ENCODE measurements at places on chromosomes 6 and 20.

- no peak for DNase-seq
These were observed 523 bp upstream of the COX7A2 start for GRCh38 chr6:75244063-75244584.

GRCh38 chr6:53398247-53399026 lies 49.7 kb upstream of the ELOVL5 start:
- no peak for DNase-seq

GRCh38 chr20:49508435-49509199 lies 26.1 kb upstream of the KCNB1 start:
- DNase-seq: no peak

- DNase-seq: no peak
These were observed 480.2 kb upstream of the RNF217 start for GRCh38 chr6:124482071-124482491.

DNA sequence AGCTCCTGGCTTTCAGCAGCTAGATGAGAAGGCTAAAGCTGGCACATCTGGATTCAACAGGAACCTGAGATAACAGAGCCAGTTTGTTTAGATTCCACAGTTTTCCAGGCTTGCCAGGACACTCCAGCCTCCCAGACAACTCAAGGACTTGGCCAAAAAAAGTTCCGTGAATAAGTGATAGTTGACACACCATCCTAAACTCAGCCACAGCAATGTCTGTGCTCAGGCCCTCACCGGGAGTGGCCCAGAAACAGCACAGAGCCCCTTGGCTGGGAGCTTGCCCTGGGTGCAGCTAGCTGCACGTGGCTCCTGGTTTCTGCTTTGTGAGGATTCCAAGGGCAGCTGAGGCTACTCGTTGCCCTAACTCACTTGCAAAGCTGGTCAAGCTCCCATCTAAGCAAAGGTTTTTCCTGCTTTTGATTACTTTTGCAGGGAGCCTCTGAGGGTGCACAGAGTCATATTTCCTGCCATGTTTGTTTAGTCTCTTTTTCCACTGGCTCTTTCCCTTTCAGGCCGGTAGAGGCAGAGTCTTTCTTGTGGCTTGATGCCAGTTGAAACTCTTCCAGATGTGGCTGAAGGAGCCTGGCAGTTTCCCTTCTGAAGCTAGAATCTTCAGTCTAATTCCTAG lies 118.3 kb upstream of the ECI2 start:
- no peak for DNase-seq

GRCh38 chr6:106520711-106521401 lies 108.4 kb downstream of the RTN4IP1 start:
- DNase-seq: peak; percentile 85

GRCh38 chr6:105676857-105677256 lies 274.0 kb upstream of the PREP start:
- no peak for DNase-seq

- DNase-seq: no peak
These were observed 176.9 kb downstream of the DTNBP1 start for GRCh38 chr6:15485936-15486335.

DNA sequence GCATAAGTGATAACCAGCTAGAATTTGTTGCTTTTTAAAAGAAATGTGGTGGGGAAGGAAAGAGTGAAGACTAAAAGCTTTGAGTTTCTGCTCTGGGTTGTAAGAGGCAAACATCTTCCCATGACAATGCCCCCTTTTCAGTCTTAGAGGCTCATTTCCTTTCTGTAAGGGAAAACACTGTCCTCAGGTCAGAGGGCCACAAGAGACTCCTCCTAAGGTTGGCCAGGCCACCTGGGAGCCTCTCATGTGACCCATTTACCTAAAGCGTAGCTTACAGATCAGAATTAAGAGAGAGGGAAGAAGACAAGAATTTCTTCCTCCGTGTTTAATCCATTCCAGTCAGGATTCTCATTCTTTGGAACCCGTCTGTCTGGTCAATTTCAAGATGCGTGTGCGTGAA lies 220.4 kb upstream of the HEY2 start:
- no peak for DNase-seq

DNA sequence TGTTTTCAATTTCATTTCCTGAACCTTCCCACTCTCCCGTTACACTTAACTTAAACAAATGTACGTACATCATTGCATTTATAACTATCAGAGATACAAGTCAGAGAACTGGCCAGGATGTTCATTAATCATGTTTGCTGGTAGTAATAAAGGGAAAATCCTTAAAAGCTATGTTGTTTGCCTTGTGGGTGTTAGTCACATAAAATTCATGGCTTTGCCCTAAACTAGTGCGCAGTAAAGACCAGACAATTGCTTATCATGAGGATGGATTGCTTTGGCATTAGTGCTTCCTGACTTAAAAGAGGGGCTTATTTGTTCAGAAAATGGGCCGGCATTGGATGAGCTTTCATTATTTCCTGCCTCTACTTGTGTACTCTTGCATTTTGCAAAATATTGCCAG lies 1037.3 kb upstream of the FLRT3 start:
- no peak for DNase-seq

GRCh38 chr6:81762606-81763005 lies 10.1 kb upstream of the TENT5A start:
- no peak for DNase-seq

- no peak for DNase-seq
These were observed 14.2 kb downstream of the NHSL1 start for GRCh38 chr6:138485005-138485545.

- no peak for DNase-seq
These were observed 36.4 kb downstream of the CSNK2A1 start for GRCh38 chr20:507006-507758.

DNA sequence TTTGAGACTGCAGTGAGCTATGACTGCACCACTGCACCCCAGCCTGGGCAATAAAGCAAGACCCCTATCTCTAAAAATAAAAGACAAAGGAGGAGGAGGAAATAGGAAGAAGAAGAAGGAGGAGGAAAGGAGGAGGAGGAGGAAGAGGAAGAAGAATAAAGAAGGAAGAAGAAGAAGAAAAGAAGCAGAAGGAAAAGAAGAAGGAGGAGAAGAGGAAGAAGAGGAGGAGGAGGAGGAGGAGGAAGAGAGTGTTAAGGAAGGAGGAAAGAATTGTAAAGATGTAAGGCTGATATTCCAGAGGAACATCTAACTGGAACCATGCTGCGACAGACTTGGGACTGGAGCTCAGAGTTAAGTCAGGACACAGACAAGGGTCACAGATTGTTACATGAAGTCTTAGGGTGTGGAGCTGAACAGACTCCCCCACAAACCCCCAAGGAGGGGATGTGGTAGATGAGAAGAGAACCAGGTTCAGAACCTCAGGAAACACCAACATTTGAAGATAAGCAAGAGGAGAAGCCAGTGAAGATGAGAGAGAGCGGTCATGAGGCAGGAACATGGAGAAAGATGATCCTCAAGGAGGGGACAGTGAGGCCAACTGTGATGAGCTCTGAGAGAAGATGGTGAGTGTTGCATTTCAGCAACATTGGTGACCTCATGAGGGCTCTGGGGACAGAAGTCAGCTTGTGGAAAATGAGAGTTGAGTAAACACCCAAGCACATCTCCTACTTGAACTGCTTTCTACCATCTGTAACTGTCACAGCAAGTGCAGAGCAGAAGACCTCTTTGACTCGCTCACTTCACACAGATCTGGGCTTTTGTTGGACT lies 118.2 kb downstream of the CD164 start:
- DNase-seq: no peak

GRCh38 chr6:136784910-136785746 lies 7.1 kb downstream of the MAP3K5 start:
- DNase-seq: peak; percentile 59

GRCh38 chr20:22679197-22679596 lies 94.8 kb upstream of the FOXA2 start:
- no peak for DNase-seq

GRCh38 chr6:56522495-56523270 lies 120.0 kb downstream of the DST start:
- no peak for DNase-seq

DNA sequence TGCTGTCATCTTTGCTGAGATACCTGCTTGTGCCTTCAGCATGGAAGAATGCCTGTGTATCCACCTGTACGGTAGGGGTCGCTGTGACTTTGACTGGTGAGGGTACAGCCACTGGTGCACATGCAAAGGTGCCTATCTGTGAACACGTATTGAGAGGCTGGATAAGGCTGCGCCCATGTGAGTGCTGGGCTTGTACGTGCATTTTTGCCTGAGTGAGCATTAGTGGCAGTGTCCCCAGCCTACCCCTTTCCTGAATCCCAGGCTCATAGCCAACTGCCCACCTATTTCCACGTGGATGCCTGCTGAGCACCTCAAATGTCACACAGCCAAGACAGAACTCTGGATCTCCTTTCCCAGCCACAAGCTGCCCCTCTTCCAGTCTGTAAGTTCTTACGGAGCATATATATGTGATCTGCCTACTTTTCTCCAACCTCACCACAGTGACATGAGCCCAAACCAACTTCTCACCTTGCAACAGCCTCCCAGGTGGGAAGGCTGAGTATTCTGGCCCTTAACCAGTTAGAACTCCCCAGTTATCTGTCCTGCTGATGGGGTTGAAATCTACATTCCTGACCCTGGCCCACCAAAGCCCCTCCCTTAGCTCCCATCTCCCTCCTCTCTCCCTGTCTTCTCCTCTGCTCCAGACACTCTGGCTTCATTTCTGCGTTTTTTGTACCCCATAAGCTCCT lies 1.1 kb upstream of the SLC2A10 start:
- no peak for DNase-seq

- no peak for DNase-seq
These were observed 3.8 kb upstream of the CHD6 start for GRCh38 chr20:41621971-41622370.

DNA sequence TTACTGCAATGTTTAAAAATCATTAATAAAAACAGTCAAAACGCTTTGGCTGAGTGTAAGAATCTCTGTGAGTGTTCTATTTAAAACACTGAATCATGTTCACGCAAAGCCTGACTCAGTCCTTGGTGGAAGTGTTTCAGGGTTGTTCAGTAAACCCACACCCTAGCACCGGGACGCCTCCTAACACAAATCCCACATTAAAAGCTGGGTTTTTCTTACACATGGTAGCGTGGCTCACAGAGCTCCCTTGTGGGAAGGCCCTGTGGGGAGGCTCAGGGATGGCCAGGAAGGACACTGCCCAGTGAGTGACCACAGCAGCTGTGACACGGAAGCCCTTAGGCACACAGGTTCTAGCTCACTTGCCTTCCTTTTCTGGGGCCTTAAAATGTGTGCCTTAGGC lies 80.2 kb downstream of the GMPR start:
- no peak for DNase-seq

DNA sequence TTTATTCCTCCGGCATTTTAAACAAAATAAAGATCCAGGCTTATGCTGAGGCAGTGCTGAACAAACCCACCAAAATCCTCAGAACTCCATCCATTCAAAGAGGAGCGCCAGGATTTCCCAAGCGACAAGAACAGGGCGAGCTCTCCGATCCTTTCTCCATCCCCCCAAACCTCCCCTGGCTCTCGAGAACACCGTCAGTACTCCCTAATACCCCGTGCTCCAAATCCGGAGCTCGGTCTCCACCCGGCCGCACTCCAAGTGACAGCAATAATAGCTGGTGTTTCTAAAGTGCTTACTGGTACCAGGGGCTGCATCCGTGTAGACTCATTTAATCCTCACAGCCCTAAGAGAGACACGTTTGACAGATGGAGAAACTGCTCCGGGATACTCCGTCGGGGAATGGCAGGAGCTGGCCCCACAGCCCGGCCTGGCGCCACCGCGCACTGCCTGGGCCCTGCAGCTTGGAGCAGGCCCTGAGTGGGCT lies 277.1 kb upstream of the QKI start:
- DNase-seq: no peak

DNA sequence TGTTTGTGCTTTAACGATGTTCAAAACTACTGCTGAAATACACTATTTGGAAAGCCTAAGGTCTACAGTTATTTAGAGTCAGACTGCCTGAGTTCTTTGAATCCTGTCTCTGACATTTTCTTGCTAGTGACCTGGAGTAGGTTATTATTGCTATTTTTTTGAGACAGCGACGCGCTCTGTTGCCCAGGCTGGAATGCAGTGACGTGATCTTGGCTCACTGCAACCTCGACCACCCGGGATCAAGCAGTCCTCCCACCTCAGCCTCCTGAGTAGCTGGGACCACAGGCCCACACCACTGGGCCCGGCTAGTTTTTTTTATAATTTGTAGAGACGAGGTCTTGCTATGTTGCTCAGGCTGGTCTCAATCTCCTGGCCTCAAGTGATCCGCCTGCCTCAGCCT lies 96.6 kb downstream of the TIAM2 start:
- DNase-seq: no peak

DNA sequence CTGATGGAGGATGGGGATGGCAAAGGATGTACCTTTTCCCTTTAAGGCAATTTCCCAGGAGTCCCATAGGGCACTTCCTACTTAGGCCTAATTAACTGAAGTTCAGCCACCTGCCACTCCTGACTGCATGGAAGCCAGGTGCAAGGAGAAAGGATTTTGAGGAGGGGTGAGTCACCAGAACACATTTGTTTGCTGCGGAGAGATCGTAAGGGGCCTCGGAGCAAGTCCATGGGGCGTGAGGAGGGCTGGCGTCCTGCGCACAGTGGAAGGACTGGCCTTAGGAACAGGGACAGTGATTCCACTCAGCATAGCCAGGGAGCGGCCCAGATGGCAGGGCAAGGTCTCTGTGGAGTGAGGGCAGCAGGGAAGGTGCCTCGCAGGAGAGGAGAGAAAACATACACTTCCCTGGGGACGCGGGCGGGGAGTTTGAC lies 11.8 kb upstream of the MAP1LC3A start:
- DNase-seq: no peak

GRCh38 chr20:38346741-38347140 lies 459 bp downstream of the LBP start:
- DNase-seq: no peak

GRCh38 chr20:31587545-31588389 lies 17.3 kb upstream of the ID1 start:
- no peak for DNase-seq

GRCh38 chr6:106547601-106548453 lies 81.5 kb downstream of the RTN4IP1 start:
- DNase-seq: no peak

DNA sequence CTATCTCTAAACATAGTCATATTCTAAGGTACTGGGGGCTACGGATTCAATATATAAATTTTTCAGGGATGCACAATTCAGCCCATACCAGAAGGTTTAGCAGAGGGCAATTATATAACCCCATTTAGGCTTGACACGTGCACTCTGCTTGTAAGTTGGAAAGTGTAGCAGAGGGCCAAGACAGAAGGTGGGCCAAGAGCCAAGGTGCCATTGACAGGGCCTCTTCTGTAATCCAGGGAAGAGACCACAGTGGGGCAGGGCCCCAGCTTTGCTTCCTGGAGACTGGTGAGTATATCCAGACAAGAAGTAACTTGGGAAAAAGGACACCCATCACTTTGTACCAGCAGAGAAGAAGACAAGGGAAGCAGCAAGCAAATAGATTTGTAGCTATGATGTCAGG lies 672.4 kb upstream of the MARCKS start:
- no peak for DNase-seq

GRCh38 chr6:2899596-2899995 lies 3.5 kb downstream of the SERPINB9 start:
- DNase-seq: no peak

GRCh38 chr20:17097603-17098002 lies 129.2 kb upstream of the PCSK2 start:
- DNase-seq: no peak
